Effector memory CD8-positive, alpha-beta T cell (primary cell): ENCODE measurements at places on chromosomes 4 and X.

DNA sequence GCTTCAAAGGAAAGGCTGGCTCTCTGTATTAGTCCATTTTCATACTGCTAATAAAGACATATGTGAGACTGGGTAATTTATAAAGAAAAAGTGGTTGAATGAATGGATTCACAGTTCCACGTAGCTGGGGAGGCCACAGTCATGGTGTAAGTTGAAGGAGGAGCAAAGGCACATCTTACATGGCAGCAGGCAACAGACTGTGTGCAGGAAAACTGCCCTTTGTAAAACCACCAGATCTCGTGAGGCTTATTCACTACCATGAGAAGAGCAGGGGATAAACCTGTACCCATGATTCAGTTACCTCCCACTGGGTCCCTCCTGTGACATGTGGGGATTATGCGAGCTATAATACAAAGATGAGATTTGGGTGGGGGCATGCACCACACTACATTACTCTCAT is 1486.6 kb downstream of the PCDH7 start:
- H3K27me3 ChIP-seq, result no peaks in the 10 kb centered on the region
- no peak overlapping the region for H3K27ac ChIP-seq
- DNase-seq, result no peak
- no peaks in the 10 kb centered on the region for H3K36me3 ChIP-seq

DNA sequence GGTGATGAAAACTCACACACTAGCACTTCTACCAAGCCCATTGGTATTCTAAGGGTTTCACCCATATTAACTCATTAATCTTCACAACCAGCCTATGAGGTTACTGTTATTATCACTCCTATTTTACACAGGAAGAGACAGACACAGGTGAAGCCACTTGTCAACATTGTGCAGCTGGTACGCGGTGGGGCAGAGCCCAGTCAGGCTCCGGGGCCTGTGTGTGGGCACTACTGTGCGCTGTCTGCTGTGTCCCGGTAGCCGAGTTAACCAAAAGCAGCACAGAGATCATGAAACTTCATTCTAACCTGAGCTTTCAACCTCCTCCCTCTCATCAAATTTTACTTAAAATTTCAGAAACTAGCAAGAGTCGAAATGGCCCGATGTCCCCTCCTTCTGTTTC is 111.3 kb downstream of the PHKA2 start:
- H3K27ac ChIP-seq, result peak overlapping the region; percentile 73
- peaks cover 3% of the 10 kb centered on the region for H3K36me3 ChIP-seq
- DNase-seq, result no peak

DNA sequence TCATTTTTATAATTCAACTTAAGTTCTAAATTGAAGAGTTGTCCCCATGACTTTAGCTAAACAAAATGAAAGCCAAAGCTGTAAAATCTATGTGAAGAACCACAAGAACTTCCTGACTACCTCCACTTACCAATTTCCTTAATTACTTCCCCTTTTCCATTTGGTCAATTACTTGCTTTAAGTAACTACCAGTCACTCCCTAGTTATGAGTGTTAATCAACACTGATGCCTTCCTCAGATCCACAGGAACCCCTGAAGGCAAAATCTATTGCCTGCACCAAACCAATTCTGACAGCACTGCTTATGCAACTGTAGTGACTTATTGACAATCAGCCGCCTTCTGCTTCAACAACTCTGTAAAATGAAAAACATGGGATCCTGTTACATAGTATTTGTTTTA is 10.5 kb downstream of the RBMX start:
- H3K36me3 ChIP-seq, result peaks cover 85% of the 10 kb centered on the region
- H3K27me3 ChIP-seq, result no peaks in the 10 kb centered on the region
- peak overlapping the region; percentile 30 for H3K27ac ChIP-seq

DNA sequence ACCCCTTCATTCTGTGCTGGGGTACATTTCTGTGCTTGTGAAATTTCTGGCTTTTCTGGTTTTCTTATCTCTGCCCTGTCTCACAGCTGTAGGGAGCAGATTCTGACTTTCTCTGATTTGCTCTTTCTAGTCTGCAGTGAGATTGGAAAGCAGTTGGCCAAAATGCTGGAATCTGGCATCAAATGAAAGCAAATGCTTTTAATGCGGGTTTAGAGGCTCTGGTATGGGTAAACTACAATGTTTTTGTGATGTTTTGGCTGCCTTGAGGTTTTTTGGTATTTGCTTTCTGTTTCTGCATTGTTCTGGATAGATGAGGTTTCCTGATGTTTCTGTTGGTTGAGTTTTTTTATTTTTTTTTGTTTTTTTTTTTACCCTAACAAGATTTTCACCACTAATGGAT is 23.8 kb downstream of the SMIM20 start:
- peaks cover 11% of the 10 kb centered on the region for H3K4me1 ChIP-seq
- H3K4me3 ChIP-seq, result peak overlapping the region; percentile 43

GRCh38 chr4:124879195-124879594 is 166.7 kb upstream of the ANKRD50 start:
- DNase-seq, result no peak
- no peaks in the 10 kb centered on the region for H3K4me1 ChIP-seq
- no peaks in the 10 kb centered on the region for H3K27me3 ChIP-seq

DNA sequence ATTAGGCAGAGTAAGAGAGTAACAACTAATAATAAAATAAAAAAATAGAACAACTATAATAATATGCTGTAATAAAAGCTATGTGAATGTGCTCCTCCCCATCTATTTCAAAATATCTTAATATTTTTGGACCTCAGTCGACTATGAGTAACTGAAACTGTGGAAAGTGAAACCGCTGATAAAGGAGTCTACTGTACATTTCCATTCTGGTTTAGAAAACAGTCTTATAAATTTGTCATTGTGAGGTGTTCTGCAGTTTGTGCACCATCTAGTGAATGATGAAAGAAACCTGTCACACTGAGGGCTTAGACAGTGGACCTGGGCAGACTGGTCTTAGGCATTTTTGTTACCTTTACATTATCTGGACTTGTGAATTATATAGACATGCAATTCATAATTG is 42.0 kb downstream of the TMEM150C start:
- no peak overlapping the region for H3K27ac ChIP-seq
- H3K4me3 ChIP-seq, result no peak overlapping the region
- H3K27me3 ChIP-seq, result peaks cover 54% of the 10 kb centered on the region
- DNase-seq, result no peak
- no peaks in the 10 kb centered on the region for H3K36me3 ChIP-seq
- H3K4me1 ChIP-seq, result no peaks in the 10 kb centered on the region

DNA sequence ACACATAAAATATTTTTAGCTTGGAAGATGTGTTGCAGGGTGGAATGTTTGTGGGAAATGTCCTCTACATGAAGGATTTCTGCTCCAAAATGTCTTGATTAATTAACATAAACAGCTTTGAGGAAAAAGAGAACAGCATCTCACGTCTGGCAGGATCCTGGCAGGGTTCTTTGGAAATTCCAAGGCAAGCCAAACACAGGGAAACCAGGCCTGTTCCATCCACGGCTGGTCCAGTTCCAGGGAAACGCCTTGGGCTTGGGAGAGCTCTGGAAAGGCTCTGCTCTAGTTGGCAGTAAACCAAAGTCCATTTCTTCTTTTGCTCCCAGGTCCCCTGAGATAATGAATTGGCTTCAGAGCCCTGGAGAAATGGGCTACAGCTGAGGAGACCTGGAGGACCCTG is 42.4 kb upstream of the GAB1 start:
- no peaks in the 10 kb centered on the region for H3K36me3 ChIP-seq
- no peak overlapping the region for H3K27ac ChIP-seq

DNA sequence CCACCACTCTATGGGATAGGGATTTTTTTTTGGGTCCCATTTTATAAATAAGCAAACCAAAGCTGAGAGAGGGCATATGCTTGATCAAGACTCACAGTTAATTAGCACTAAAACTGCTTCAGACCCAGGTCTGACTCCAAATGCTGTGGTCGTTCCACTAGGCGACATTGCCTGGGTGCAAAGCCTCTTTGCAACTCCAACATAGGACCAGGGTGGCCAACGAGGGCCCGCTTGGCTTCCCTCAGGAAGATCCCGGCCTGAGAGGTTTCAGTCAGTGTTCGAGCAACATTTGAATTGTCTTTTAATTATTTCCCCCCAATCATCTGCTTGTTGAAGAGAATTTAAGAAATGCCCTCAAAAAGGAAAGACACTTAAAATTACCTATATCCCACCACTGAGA is 11.2 kb downstream of the PJA1 start:
- no peaks in the 10 kb centered on the region for H3K36me3 ChIP-seq
- H3K27ac ChIP-seq, result no peak overlapping the region
- no peak for DNase-seq
- H3K4me1 ChIP-seq, result peaks cover 2% of the 10 kb centered on the region
- no peak overlapping the region for H3K4me3 ChIP-seq
- H3K27me3 ChIP-seq, result no peaks in the 10 kb centered on the region

GRCh38 chr4:93540562-93540961 is 288.0 kb upstream of the ATOH1 start:
- H3K4me3 ChIP-seq, result no peak overlapping the region
- no peaks in the 10 kb centered on the region for H3K36me3 ChIP-seq
- H3K4me1 ChIP-seq, result no peaks in the 10 kb centered on the region
- DNase-seq, result no peak
- no peaks in the 10 kb centered on the region for H3K27me3 ChIP-seq

DNA sequence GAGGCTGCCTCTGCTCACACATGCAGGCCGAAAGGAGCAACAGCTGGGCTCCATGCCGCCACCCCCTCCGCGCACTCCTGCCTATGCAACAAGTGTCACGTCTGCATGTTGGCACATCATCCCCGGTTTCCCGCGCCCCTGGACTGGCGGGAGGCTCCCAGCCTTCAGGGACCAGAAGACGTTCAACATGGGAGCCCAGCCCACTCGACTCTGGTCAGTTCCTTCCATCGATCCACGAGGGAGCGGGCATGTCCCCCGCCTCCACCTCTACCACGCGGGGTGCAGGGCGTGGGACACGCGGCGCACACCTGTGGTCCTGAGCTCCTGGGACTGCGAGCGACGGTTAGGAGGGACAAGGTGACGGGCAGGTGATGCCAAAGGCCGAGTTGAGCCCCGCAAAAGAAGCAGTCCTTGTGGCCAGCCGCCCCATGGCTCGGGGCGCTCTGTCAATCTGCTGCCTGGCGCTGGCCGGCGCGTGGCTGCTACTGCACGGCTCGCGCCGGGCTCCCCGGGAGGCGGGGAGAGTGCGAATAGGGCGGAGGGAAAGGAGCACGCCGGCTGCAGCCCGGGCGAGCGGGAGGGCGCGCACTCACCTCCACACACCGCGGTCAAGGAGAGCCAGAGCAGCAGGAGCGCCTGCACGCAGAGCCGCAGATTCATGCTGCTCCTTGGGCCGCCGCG is 645 bp downstream of the APLN start:
- H3K27me3 ChIP-seq, result no peaks in the 10 kb centered on the region
- no peak overlapping the region for H3K27ac ChIP-seq
- peaks cover 3% of the 10 kb centered on the region for H3K36me3 ChIP-seq

- H3K27ac ChIP-seq, result no peak overlapping the region
- no peaks in the 10 kb centered on the region for H3K27me3 ChIP-seq
- peaks cover 37% of the 10 kb centered on the region for H3K36me3 ChIP-seq
- peak; percentile 64 for DNase-seq
- H3K4me3 ChIP-seq, result no peak overlapping the region
These were observed 22.5 kb downstream of the MED28 start for GRCh38 chr4:17636696-17637622.

- DNase-seq, result no peak
- no peaks in the 10 kb centered on the region for H3K36me3 ChIP-seq
- H3K27me3 ChIP-seq, result no peaks in the 10 kb centered on the region
- H3K27ac ChIP-seq, result no peak overlapping the region
- no peak overlapping the region for H3K4me3 ChIP-seq
These were observed 59.7 kb upstream of the RASGEF1B start for GRCh38 chr4:81531410-81531809.

DNA sequence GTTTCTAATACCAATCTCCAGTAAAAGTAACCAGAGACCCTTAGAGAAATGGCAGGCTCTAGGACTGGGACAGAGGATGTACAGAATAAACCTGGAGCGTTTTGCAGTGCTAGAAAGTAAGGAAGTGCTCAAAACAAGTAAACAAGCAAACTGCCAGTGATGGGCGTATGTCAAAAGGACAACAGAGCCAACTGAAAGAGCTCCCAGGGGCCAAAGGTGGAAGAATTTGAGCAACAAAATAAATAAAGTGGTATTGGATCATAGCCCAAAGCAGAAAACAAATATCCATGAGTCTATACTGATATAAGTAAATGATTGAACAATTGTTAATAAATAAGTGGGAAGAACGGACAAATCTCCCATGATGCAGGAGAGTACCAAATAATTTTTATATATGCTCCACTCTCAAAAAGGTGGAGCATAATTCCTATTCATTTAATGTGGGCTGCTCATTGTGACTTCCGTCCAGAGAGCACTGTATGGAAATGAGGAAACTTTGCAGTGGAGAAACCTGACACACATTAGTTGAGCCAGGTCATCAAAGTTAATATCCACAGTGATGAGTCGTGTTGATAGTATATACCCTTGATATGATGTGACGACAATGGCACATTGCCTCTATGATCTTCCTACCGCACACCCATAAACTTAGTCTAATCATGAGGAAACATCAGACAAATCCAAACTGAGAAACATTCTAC is 17.8 kb upstream of the SEPTIN11 start:
- no peak overlapping the region for H3K4me3 ChIP-seq
- H3K36me3 ChIP-seq, result no peaks in the 10 kb centered on the region
- H3K27ac ChIP-seq, result no peak overlapping the region
- no peak for DNase-seq
- no peaks in the 10 kb centered on the region for H3K4me1 ChIP-seq
- H3K27me3 ChIP-seq, result peaks cover 11% of the 10 kb centered on the region

DNA sequence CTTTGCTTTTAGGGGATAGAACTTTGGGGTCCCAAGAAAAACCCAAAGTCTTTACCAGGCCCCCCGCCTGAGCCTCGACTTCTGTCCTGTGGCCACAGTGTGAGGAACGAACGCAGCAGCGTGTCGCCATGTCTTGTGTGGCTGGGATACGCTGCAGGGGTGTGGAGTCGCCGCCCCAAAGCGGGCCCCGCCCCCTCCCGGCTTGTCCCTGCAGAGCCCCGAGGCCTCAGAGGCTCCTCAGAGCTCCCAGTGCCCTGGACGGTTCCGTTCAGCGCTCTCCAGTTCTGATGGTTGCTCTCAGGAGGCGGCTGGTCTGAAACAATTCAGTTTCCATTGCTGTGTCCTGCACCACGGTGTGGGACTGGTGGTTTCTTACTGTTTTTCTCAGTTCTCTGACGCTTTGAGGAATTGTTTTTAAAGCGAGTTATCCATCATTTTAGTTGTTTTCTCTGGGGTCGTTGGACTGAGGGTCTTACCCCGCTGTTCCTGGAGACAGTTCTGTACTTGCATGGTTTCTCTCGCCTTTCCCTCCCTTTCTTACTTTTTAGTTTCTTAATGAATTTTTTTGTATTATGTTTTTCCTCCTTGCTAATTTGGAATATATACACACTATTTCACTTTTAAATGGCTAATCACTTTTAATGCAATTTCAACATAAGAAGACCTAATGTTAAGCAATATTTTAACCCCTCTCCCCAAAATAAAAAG is 1.6 kb upstream of the IDUA start:
- DNase-seq, result peak; percentile 48
- no peaks in the 10 kb centered on the region for H3K36me3 ChIP-seq
- no peak overlapping the region for H3K27ac ChIP-seq
- peaks cover 14% of the 10 kb centered on the region for H3K4me1 ChIP-seq
- peak overlapping the region; percentile 89 for H3K4me3 ChIP-seq
